ENCODE measurements at places on chromosomes 11 and 22.

DNA sequence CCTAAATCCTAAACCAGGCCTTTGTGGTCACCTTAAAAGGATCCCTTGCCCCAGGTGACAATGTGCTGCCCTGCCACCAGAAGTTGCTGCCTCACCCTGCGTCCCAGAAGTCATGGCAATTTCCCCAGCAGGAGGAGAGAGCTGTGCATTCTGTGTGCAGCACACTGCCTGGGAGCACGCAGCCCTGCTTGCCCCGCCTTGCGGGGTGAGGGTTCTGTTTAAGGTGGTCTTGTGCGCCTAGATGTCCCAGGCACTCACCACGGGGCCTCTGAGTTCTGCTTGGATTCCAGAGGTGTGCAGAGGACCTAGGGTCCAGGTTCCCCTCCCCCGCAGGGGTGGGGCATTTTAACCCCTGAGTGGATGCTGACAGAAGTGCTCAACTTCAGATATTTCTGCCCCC, 95.0 kb downstream of the GRAMD1B start:
- no peak for DNase-seq

GRCh38 chr11:128164080-128164741, 423.1 kb downstream of the ETS1 start:
- DNase-seq, result no peak

DNA sequence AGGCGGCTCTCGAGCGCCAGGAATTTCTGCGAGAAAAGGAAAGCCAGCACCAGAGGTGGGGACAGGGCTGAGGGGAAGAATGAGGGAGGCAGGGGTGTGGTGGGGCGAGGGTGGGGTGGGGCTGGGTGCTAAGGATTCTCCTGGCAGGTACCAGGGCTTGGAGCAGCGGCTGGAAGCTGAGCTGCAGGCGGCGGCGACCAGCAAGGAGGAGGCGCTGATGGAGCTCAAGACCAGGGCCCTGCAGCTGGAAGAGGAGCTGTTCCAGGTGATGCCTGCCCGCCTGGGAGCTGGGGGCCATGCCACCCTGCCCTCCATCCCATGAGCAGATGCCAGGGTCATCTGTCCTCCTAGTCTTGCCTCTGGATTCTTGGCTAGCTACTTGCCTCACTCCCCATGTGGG, 9.4 kb downstream of the CCDC88B start:
- DNase-seq, result no peak

GRCh38 chr11:77424644-77425043, 49.2 kb downstream of the PAK1 start:
- DNase-seq, result no peak

DNA sequence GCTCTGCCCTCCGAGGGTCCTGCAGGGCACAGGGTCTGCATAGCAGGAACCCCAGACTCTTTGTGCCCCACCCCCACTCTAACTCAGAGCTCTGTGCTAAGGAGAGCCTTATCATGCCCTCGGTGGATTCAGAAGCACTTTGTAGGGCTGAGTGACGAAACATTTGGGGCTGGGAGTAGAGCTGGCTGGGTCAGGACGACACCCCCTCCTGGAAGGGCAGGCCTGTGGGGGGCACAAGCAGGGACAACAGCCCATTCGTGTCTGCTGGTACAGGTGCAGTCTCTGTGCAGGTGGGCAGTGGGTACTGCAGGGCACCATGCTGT, 8.9 kb downstream of the APOBEC3A start:
- DNase-seq, result no peak

DNA sequence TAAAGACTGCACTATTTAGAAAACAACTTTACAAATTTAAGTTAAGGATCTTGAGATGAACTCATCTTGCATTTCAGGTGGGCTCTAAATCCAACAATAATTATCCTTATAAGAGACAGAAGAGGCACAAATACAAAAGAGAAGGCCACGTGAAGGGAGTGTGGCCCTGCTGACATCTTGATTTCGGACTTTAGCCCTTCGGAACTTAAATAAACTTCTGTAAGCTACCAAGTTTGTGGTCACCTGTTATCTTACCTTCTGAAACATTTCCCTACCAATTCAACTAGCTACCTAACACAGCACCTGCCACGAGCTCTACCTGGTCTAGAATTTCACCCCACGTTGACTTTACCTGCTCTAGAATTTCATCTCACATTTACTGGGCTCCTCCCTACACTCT, 42.9 kb upstream of the ARHGAP32 start:
- DNase-seq, result no peak

DNA sequence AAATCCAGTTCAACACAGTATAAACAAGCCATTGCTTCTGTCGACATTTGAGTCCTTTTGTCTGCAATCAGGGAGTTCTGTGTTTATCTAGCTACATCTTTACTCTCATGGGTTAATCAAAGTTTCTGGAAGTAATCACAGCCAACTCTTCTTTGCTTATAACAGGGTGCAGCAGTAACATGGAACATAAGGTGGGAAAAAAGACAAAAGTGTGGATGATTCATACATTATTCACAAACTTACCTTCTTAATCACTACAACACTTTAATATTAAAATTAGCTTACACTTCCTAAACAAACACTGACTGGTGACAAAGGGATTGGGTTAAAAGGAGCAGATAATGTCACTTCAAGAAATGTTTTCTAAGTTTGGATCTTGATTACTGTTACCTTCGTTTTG, 44.7 kb downstream of the SNX19 start:
- no peak for DNase-seq

DNA sequence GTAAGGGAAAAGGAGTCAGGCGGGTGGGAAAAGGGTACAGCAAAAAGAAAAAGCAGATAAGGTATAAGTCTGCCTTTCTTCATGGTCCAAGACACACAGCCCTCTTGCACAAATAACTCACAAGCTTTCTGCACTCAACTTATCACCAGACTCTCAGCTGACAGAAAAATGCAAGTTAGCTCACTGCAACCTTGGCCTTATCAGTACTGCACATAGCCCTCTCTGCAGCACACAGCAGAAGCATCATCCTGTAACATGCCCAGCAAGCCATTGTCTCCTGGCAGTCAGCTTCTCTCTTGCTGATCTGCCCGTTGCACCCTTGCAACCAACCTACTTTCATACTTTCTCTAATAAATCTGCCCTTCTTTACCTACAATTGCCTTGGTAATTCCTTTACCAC, 5.8 kb downstream of the ZBTB44 start:
- no peak for DNase-seq

DNA sequence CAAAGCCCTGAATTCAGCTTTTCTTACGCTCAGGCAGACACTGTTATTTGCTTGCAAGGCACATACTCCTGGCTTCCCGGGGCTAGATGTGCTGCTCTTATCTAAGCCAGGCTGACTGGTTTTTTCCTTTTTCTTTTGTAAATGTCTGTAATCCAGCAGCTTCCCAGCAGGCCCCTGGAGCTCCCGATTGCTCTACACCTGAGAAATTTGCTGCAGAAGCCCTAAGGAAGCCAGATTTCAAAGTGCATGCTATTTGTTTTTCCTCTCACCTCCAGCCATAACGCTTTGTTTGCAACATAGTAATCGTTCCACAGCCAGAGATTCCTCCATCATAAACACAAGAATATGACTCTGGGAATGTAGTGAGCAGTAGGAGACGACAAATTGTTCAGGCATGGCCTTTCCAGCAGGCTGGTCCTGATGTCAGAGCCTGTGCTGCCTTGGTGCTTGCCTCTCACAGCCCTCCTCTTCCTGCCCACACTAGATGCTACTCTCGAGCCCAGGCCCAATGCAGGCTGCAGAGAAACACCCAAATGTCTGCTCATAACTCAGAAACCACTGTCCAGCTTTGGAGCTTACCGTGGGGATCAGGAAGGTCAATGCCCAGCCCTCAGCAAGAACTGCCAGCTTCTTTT, 54.7 kb upstream of the SLC6A5 start:
- no peak for DNase-seq

GRCh38 chr22:39474351-39475111, 17.7 kb downstream of the MGAT3 start:
- no peak for DNase-seq

DNA sequence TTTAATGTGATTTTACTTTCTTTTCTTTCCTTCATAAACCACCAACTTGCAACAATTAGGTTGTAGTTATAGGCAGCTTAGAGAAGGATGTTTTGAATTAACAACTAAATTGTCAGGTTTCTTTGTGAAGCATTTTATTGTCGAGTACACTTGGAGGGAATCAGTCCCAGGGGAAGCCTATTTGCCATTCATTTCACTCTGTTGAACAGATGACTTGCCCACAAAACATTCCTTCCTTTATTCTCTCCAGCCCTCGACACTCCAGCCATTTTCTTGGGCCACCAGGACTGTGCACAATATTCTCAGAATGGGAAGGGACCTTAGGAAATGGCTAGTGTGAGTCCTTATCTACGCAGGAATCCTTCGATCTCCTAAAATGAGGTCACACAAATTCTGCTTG, 620.6 kb downstream of the SOX6 start:
- DNase-seq, result no peak

- no peak for DNase-seq
Measured at GRCh38 chr22:23226497-23226850, 46.2 kb downstream of the BCR start.

- no peak for DNase-seq
Measured at GRCh38 chr22:26619510-26619909, 1.7 kb upstream of the CRYBB1 start.

DNA sequence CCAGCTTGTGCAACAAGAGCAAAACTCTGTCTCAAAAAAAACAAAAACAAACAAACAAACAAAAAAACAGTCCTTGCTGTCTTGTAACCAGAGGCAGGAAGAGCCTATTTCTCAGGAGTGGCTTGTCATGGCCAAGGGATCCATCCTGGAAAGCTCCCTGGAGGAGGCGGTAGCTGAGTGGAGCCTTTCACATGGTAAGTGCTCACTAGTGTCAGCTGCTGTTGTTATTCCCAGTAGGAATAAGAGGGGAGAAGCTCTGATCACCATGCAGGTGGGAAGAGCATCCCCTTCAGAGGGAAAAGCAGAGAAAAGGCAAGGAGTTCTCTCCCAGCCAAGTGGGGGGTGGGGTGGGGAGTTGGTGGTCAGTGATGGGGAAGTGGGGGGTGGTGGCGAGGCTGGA, 54.6 kb upstream of the WNT7B start:
- DNase-seq, result no peak

GRCh38 chr22:25497716-25498115, 66.8 kb upstream of the GRK3 start:
- no peak for DNase-seq

GRCh38 chr11:115778928-115779650, 274.9 kb upstream of the CADM1 start:
- DNase-seq, result no peak

DNA sequence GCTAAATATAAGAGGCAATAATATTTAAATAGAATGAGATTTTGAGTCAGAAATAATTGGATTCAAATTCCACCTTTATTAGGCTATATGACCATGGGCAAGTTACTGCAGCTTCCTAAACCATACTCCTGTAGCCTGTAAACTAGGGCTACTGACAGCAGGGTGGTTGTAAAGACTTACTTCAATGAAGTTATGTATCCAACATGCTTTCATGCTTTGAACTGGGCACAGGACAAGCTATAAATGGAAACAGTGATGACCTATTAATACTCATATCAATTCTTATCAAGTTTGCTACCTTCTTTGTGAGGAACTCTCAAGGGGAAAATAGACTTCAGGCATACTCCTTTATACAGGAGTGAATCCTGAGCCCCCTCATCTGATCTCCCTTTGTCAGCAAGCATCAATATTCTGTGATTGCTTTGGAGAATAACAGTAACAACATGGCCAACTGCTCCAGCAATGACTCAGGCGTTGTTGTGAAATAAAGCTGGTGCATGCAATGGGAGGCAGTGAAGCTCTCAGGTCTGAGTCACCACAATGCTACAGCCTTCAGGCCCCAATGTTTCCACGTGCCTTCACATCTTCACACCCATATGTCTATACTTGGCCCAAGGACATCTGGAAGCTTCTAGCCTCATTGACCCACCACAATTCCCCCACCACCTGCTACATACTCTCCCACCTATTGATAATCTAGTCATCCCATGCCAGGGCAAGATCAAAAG, 102.5 kb downstream of the KCNA4 start:
- DNase-seq, result no peak

DNA sequence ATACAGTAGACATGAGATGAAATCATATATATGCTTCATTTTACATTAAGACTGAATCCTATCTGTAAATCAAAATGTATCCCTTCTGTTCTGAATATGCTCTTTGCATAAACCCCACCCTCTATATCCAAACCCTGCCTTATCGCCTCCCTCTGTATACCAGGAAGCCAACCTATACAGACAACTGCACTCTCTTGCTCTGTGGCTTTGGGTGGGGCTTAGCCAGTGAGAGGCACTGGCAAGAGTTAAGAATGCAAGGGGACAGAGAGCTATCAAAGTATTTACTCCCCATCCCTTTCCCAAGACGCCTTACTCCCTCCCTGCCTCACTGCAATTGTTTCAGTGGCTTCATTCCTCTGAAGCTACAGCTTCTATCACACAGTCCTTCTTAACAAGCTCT, 309.8 kb downstream of the TTC28 start:
- DNase-seq, result no peak

GRCh38 chr22:22593964-22594656, 35.0 kb upstream of the PRAME start:
- DNase-seq, result peak; percentile 7

DNA sequence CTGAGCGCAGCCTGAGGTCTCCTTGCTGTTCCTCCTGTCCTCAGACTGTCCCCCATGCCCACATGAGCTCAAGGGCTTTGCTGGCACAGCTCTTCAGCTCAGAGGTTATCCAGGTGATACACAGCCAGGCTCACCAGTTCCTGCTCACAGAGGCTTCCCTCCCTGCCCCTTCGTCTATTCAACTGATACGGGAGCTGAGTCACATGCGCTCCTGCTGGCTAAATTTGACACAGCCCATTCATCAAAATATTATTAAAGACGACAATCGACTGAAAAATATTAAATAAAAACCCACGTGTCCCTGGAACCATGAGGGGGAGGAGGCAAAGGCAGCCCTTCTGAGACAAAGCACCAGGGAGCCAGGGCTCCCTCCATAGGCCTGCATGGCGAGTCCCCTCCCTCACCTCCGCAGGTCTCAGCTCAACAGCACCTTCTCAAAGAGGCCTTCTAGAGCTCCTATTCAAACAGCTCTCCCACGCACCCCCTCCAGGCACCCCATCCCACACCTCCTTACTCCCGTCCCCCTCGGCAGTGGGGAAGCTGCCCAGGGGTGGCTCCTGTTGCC, 40.5 kb downstream of the DUSP8 start:
- no peak for DNase-seq

DNA sequence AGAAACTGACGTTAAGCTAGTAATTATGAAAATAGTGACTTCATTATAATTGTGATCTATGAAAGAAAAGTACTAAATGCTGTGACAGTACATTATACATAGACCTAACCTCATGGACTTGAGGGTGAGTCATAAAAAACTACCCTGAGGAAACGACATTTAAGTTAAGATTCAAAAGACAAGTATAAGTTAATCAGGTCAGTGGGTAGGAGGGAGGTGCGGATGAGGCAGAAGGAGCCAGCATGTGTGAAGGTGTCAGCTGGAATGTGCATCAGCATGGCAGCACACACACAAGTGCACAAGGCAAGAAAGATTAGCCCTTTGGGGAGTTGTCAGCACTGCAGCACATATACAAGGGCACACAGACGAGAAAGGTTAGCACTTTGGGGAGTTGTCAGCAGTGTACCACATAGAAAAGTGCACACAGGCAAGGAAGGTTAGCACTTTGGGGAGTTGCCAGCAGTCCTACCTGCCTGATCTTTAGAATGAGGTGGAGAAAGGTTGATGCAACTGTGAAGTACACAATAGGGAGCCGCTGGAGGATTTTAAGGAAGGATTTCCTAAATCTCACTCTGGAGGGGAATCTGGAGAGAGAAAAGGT, 31.6 kb upstream of the CAVIN3 start:
- DNase-seq, result no peak
